ENCODE measurements at places on chromosomes 3 and 15.

GRCh38 chr3:53162672-53163443 is 1.8 kb downstream of the PRKCD start:
- no peak for DNase-seq

DNA sequence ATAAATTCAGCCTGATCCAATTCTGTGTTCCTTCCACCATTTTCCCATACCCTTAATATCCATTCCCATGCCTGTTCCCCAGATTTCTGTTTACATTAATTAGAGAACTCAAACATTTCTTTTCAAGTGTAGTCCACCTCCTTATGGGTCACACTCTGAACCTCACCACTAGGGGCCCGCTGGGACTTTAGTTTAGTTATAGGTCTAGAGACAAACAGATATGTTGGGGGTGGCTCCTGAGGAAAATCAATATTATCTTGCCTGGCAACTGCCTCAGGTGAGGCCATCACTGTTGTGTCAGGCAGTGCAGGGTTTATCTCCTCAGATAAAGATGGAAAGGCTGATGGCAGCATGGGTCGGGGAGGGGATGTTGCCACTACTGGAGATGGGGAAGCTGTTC is 72.8 kb downstream of the CLDN1 start:
- no peak for DNase-seq

DNA sequence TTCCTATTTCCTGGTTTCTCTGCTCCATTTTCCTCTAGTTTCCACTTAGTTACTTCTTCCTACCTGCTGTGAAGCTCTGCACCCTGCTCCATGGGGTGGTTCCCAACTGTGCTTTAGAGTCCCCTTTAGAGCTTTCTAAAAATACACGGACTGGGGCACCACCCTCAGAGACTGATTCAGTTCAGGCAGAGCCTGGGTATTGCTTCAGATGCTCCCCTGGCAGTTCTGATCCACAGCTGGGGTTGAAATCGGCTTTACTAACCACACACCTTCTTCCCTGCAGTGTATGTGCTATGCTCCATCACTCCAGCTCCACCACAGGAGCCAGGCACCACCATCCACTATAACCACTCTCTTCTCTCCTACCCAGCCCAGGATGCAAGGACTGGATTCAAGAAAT is 12.6 kb downstream of the ANP32A start:
- no peak for DNase-seq

- no peak for DNase-seq
These were observed 102.0 kb upstream of the DAZL start for GRCh38 chr3:16707260-16707659.

DNA sequence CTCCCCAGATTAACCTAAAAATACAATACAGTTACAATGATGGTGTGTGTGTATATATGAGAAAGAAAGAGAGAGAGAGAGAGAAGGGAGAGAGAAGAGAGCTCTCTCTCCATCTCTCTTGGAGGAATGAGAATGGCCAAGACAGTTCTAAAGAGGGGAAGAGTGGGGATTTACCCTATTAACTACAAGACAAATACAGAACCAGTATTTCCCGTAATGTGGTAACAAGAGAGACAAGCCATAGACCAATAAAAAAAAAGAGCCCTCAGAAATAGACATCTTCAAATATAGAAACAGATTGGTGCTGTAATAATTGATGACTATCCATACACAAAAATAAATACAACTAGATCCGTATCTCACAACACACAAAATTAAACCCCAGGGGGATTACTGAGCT is 87.0 kb downstream of the NSMCE3 start:
- no peak for DNase-seq

DNA sequence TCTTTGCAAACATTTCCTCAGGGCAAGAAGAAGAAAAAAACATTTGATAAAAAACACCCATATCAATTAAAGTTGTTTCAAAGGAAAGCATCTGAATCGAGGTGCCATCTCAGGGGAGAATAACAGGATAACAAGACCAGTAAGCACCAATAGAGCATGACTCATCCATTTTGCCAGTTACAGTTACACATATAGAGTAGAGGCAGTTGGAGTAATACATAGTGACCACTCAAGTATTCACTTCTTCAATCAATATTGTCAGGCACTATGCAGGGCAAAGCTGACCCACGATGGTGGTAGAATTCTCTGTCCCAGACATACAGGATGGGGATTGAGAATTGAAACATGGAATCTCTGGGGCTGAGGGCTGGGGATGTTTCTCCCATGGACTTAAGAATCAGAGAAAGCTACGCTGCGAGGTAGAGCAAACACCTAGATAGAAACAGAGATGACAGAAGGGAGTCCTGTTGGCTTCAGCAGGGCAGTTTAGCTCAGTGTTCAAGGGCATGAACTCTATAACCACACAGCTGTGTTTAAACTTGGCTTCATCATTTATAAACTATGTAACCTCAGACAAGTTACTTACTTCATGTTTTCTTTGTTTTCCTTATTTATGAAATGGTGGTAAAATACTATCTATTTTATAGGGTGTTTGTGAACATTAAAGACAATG is 186.4 kb upstream of the NANOGP8 start:
- no peak for DNase-seq

DNA sequence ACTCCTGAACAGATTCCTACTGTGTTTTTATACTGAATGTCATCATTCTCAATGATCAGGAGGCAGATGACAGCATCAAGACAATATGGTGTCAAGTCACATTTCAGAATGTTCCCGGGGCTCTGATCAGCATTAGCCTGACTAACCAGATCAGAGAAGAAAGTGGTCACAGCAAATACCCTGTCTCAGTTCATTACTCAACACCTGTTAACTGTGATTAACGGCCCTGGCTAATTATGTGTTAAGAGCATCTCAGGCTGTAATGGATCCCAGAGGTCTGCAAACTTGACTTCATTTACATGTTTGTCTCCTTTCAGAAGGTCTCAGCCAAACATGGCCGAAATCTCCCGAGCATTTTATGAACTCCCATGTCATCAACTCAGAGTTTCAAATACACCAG is 833.7 kb downstream of the FHIT start:
- no peak for DNase-seq

DNA sequence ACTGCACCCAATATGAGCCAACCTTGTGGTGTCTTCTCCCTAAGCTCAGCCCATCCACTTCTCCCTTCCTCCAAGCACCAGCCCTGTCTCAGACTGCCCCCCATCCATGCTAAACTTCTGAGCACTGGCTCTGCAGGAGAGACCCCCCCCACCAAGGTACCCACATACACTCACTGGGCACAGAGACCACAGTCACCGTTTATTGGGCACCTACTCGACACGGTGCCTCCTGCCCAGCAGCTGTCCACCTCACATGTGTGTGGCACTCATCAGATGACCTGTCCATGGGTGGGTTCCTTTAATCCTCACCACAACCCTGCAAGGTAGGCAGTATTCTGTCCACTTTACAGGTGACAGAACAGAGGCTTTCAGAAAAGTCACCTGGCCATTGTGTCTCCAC is 22.3 kb upstream of the SFMBT1 start:
- DNase-seq: no peak

- no peak for DNase-seq
These were observed 8.4 kb downstream of the ACP3 start for GRCh38 chr3:132325634-132326033.

GRCh38 chr3:114452256-114452655 is 158.4 kb downstream of the TIGIT start:
- DNase-seq: no peak

GRCh38 chr3:1195947-1196346 is 103.1 kb downstream of the CNTN6 start:
- no peak for DNase-seq

DNA sequence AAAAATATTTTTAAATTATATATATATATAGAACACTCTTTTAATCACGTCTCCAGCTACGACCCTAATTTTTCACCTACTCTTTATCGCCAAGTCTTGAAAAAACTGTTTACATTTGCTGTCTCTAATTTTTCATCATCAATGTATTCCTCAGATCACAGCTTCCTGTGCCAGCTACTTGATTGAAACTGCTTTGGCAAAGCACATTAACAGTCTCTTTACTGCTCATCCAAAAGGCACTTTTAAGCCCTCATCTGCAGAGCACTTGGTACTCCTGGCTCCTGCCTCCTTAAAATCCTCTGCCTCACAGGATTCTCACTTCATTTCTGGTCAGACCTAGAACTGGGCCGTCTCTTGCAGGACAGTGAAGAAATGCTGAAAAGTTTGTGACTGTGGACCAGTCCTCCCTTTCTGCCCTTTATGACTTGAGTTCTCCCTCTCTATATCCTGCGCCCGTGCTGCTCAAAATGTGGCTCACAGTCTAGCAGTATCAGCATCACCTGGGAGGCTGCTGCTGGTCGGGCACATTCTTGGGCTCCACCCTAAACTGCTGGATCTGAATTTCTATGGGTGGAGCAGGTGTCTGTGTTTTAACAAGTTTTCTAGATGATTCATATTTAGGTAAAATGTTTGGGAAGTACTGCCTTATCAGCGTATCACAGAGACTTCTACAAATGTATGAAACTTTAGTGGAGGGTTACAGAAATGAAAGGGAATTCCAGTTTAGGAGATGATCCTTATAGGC is 196.8 kb downstream of the ADAMTSL3 start:
- no peak for DNase-seq

DNA sequence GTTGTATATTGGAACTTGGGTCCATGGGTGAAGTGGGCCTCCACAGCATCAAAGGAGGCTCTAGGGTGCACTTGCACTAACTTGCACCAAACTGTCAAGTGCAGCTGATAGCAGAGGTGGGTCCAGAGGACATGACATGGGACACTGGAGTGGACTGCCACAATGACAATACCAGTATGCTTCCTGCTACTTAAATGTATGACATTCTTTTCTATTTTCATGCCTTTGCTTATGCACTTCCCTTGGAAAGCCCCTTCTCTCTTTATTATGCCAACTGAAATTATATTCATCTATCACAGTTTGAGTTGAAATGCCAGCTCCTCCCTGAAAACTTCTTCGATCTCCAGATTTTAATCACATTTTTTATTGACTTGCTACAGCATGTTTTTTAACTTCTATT is 101.8 kb downstream of the CFAP20DC start:
- no peak for DNase-seq

DNA sequence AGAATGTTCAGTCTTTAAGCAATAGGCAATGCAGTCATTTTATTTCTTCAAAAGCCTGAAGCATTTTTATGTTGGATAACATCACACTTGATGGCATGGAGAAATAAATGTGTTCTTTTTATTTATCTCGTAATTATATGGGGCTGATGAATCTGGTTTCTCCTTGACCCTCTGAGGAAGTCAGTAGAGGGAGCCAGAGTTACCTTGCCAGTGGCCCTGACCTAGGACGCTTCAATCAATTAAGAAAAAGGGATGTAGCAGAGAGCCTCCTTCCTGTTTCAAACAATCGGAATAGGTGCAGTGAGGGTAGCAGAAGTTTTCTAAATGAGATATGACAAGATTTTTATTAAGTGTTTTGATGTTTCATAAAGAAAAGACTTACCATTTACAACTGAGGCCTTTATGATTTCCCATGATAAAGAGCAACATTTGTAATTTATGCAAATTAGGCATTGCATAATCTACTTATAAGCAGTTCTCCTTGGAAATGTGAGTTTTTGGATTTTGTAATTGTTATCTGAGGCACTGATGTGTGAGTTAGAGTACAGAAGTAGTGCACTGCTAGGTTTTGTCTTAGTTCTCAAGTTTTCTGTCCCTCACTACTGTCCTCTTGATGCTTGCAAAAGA is 129.1 kb downstream of the RAP2B start:
- no peak for DNase-seq

DNA sequence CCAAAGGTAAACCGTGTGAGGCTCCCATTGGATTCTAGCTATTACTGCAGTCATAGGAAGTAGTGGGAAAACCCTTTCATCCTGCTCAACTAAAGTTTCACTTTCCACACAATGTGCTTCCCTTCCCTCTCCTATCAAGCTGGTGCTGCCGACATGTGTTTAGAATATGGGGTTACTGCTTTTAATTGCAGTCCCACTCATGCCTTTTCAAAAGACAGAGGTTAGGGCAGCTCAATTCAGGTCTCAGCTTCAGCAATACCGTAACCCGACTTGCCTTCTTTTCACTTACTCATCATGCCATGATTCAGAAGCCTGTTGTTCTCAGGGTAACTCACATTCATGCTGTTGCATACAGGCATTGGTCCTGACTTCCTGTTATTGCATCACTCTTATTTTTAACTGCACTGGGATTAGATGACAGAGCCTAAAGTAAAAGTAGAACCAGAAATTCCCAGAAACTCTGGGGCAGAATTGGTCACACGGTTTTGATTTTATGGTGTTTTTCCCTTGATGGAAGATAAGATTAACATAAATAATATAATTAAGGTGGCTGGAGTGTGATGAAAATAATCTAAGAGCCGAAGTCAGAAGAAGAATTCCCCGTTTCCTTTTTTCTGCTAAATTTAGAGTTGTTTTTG is 45.7 kb downstream of the C2CD4B start:
- peak; percentile 81 for DNase-seq

GRCh38 chr3:100540791-100541334 is 48.4 kb downstream of the TMEM45A start:
- DNase-seq: no peak

DNA sequence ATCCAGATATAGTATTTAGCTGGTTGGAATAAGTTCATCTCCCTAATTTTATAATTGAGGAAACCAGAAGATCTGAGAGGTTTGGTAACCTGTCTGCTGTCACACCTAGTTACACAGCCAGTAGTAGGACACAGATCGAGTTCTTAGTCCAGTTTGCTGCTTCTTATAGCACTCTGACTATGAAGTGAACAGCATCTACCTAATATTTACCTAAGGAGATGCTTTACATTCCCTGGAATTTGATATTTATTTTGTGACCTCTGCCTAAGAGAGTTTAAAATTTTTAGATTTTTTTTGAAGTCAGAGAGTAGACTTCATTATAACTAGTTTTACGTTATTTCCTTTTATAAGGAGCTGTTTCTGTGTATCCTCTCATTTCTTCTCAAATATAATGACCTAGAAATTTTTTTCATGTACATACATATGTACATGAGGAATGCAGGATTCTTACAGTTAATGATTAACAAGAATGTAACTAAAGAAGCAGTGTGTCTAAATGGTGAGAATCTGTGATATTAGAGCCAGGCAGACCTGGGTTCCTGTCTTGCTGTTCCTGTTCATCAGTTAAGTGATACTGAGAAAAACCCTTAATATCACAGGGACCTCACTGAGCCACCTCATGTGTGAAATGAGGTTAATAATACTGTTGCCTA is 4.3 kb downstream of the ARHGEF26 start:
- no peak for DNase-seq

DNA sequence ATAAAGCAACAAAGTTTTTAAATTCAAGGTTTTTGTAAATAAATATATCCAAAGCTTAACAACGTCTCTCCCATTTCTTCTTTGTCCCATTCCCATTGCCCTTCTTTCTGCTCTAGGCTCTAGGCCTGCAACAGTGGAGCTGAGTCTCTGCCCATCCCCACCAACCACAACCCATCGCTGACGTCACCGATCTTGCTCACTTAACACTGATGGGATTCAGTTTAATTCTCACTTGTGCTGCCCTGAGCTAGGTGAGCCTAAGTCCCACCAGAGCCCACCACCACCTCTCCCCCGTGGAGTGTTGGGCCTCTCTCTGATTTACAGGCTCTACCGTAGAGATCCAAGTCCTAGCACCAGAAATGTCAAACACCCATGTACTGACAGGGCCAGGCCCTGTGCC is 61.3 kb upstream of the RAB6B start:
- no peak for DNase-seq

All from SHP77 (cell line).